ENCODE measurements at places on chromosomes 6 and 20. TPM values are rescaled to one million over a fixed set of nuclear protein-coding genes. Genes with fewer than 3 reads are reported as not detected.

Gene FRMD1
- not detected for total RNA-seq

Gene OR2J2
- total RNA-seq: not detected

Gene IFT52
- total RNA-seq: 22.6 TPM

Gene SCGN
- total RNA-seq: not detected

Gene FANCE
- total RNA-seq: 49.6 TPM

Gene GTSF1L
- total RNA-seq: not detected

Data from nasal cavity respiratory epithelium epithelial cell of viscerocranial mucosa (primary cell).